ENCODE measurements at places on chromosomes 12 and 14.

DNA sequence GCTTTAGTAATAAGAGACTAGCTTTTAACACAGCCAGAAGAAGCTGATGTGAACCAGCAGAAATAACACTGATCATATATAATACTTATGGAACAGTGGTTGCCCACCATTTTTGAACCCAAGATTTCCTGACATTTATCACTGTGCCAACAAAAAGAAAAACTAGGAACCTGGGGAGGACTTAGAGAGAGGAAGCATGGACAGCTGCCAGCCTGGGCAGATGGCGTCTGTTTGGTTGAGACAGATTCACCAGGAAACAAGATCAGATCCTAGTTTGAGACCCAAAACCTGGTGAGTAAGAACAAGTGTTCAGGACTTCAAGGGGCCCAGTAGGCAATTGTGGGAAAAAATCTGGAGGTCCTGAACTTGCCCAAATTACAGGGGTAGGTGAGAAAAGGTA, 95.3 kb downstream of the BICD1 start:
- DNase-seq, result no peak

DNA sequence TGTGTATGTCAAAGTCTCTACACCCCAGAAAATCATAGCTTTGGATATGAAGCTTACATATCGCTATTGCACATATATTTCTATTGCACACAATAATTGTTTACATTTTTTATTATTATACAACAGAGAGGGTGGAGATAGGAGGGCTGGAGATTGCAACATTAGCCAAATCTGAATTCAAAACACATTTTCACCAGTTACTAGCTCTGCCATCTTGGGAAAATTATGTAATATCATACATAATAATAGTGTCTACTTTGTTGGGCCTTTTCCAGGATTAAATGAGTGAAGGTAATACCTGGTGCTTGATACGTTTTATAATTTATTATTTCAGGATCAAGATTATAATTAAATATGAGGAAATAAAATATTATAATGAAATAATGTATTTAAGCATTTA, 507.4 kb upstream of the TBX3 start:
- no peak for DNase-seq

- DNase-seq, result no peak
These were observed 42.8 kb downstream of the RPGRIP1 start for GRCh38 chr14:21322716-21323115.

DNA sequence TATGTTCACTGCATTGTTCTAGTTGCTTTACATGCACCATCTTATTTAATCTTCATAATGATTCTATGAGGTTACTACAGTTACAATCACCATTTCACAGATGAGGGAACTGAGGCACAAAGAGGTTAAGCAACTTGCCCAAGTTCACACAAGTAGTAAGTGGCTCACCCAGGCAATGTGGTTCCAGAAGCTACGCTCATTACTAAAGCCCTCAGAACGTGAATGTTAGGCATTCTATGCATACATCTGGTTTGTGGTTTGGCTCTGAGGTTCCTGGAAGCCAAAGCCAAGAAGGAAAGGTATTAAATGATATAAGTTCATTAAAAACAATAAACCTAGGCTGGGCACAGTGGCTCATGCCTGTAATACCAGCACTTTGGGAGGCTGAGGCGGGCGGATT, 14.4 kb upstream of the VRTN start:
- no peak for DNase-seq

DNA sequence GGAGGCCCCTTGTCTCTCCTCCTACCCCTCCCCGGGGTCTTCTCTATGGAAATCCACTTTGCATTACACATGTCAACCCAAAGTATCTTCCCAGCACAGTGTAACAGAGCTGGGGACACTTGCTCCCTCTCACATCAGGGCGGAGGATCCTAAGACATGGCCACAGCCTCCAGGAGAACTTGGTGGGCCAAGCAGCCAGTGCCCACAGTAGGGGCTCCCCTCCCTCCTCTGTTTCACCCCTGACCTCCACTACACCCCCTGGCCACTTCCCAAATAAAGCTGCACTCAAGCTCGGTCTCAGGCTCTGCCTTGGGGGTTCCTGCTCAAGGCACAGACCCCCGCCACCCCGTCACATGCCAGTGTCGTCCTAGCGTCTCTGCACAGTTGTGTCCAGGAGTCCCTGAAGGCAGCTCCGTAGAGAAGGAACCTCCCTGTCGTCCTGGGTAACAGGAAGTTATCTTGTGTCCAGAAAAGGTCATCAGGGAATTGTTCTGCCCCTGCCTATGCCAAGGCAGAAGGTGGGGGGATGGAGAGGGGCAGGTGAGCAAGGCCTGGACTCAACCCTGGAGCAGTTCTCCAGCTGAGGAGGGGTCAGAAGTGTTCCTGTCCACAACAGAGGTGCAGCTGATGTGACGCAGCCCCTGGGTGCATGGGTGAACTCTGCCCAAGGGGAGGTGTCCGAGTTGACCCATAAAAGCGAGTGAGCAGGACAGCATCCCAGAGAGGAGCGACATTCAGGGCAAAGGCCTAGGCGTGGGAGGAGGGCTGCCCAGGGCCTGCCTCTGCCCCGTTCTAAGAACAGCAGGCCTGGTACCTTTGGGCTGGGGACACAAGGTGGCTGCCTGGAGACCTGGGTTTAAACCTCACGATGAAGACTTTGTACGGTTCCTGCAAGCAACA, 25.5 kb downstream of the DIO3 start:
- DNase-seq, result peak; percentile 10

- no peak for DNase-seq
These were observed 165.1 kb upstream of the LMNTD1 start for GRCh38 chr12:25718081-25718731.

- no peak for DNase-seq
These were observed 124.2 kb downstream of the GLT1D1 start for GRCh38 chr12:128977441-128977840.

- no peak for DNase-seq
These were observed 4.4 kb downstream of the KRT2 start for GRCh38 chr12:52647601-52648000.

- DNase-seq, result no peak
These were observed 31.8 kb downstream of the MAX start for GRCh38 chr14:65070471-65070976.

GRCh38 chr14:29355331-29355730, 572.3 kb downstream of the PRKD1 start:
- no peak for DNase-seq

Measured in omental fat pad (tissue), 4 donors.